ENCODE measurements at places on chromosomes 12 and 14.

DNA sequence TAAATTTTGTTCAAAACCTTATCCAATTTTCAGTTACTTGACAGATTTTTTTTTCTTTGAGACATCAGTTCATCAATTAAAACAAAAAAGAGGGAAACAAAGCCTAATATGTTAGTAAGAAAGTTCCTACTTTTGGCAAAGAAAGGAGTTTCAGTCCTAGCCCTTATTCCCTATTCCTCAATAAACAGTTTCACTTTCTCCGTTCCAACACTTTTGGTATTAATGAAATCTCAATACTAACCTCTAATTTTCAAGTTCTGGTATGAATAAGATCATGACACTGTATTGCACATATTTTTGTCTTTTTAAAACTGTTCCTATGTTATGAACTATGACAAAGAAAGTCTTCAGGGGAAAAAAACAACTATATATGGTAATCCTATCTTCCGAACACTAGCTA lies 48.4 kb downstream of the RPS6KA5 start:
- DNase-seq: no peak

- DNase-seq: no peak
These were observed 116.4 kb downstream of the SLC38A1 start for GRCh38 chr12:46152456-46152855.

DNA sequence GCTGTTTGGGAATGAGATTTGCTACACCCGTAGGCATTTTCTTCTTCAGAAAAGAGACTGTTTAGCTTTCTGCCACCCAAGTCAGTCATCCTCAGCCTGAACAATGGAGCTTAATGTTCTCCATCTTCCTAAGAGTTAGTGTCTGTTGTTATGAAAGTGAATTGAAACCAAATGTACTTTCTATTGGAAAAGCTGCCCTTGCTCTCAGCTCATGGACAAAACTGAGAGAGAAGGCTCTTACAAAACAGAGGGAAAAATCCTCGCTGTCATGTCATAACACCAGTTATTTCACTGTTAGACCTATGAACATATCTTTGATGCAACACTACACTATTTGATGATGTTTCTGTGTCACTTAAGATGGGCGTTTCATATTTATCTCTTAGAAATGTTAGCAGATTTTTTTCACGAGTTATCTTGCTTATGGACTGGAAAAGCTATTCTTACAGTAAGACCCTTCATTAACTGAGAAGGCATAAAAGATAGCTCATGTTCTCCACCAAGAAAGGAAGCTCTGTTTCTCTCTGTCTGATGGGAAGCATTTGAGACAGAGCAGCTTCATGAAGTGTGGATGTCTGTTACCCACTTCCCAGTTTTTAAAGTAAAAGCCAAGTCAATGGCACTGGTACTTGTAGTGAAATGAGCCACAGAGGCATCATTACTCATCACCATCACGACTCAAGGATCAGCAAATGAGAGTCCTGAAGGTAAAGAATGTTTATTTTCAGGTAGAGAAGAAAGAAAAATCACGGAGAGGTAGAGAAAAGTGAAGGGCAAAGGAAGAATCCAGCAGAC lies 483.9 kb downstream of the ZFP36L1 start:
- no peak for DNase-seq

GRCh38 chr12:6215932-6216494 lies 15.8 kb downstream of the CD9 start:
- DNase-seq: no peak

DNA sequence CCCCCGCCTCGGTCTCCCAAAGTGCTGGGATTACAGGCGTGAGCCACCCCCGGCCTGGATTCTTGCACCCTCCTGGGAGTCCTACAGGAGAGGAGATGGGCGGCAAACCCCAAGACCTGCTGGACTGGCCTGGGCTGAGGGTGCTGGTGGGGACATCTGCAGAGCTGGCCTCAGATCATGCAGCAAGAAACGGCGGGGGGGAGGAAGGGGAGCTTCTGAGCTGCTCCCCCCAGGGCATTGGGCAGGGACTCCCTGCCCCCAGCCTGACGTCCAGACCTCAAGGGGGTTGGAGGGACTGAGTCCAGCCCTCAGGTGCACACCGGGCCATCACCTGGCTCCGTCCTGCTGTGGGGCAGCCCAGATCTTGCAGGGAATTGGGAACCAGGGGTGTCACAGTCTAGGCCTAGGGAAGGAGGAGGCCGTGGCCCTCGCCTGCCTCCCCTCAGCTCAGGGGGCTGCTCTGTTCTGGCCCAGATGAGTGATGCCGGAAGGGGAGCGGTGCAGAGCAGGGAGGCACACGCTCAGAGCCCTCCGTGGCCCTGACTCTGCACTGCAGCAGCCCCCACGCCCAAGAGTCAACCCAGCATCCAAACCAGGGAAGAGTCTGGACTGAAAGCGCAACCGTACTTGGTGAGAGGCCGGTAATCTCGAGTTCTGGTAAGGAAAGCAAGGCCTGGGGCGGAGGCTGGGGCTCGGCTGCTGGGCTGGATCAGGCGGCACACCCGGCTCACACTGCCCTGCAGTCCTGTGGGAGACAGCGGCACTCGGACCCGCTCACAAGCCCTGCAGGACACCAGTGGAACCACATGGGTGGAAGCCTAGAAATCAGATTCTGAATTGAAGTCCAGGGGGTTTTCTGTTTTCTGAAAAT lies 8.9 kb upstream of the AMN start:
- no peak for DNase-seq

GRCh38 chr14:50985859-50986331 lies 41.6 kb upstream of the PYGL start:
- no peak for DNase-seq

DNA sequence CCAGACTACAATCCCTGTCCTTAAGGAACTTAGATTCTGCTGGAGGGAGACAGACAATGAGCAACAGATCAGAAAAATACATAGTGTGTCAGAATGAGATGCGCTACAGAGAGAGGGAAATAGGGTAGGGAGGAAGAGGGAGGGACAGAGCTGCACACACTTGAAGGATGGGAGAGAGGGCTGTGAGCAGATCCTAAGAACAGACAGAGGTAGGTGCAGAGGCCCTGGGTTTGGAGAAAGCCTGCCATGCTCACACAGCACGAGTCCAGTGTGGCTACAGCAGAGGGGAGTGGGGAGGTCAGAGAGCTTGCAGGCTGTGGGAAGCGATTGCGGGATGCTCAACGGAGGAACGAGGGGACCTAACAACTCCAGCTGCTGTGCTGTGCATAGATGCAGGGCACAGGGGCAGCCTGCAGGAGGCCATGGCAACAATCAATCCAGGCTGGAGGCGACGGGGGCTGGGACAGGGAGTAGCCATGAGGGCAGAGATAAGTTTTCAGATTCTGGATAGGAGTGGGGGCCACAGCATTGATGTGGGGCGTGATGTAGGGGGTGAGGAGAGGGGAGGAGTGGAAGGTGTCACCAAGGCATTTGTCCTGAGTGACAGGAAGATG lies 20.7 kb downstream of the FAIM2 start:
- DNase-seq: no peak

DNA sequence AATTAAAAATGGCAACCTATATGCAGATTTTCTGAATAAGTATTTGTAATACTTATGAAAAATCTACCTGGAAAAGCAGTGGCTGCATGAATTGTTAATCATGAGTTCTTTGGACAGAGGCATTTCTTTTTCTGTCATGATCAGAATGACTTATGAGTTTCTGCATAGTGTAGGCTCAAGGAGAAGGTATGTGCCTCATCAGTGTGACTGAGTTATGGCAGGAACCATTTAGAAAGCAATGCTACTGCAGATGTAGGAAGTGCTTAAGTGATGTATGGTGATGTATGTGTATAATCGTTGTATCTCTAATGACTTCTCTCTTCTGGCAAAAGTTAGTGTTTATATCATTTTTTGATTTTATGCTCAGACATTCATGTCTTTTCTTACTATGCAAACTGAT lies 816.4 kb upstream of the FBXO33 start:
- no peak for DNase-seq

- no peak for DNase-seq
These were observed 40.9 kb downstream of the DAD1 start for GRCh38 chr14:22547948-22548750.

DNA sequence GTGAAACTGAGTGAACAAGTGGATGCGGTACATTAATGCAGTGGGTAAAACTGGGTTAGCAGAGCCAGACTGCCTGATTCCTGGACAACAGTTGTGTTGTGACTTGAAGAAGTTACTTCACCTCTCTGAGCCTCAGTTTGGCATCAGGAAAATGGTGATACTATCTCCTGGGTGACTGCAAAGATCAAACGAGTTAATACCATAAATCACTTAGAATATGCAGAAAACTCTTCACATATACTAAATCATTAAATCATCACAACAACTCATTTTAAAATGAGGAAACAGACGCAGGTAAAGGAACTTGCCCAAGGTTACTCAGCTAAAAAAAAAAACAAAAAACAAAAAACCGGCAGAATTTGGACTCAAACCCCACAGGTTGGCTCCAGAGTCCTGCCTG lies 811 bp downstream of the MTERF2 start:
- no peak for DNase-seq

DNA sequence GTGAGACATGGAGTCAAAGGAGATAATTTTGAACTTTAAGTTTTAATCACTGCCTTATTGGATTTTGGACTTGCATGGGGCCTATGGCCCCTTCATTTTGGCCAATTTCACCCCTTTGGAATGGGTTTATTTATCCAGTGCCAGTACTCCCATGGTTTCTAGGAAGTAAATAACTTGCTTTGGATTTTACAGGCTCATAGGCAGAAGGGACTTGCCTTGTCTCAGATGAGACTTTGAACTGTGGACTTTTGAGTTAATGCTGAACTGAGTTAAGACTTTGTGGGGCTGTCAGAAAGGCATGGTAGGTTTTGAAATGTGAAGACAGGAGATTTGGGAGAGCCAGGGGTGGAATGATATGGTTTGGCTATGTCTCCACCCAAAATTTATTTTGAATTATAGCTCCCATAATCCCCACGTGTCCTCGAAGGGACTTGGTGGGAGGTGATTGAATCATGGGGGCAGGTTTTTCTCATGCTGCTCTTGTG lies 448.1 kb downstream of the NAV3 start:
- no peak for DNase-seq

DNA sequence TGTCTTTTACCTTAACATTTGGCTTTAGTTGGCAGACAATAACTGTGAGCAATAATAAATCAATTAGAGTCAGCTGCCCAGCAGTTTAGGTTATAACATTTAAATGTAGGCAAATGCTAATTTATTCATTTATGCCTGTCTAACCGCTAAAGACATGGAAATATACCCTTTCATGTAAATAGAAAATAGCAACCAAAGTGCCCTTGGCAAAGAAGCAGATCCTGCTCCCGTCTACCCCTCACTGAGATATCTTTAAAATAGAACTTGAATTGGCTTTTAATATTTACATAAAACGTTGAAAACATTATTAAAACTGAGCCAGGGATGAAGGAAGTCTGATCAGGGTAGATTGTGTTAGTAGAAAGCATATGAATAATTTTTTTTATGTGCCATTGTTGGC lies 67.3 kb downstream of the ATP23 start:
- DNase-seq: no peak

DNA sequence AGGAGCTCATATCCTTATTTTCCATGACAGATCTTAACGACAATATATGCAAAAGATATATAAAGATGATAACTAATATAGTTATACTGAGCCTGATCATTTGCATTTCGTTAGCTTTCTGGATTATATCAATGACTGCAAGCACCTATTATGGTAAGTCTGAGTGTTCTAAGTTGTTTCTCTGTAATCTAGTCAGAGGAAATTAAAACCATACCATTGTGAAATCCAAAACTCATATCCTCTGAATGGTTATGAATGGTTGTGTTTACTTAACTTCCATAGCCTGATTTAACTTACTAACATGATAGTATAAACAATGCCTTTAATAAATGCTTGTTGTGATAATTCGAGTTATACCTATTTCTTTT lies 760 bp downstream of the TMEM19 start:
- no peak for DNase-seq

DNA sequence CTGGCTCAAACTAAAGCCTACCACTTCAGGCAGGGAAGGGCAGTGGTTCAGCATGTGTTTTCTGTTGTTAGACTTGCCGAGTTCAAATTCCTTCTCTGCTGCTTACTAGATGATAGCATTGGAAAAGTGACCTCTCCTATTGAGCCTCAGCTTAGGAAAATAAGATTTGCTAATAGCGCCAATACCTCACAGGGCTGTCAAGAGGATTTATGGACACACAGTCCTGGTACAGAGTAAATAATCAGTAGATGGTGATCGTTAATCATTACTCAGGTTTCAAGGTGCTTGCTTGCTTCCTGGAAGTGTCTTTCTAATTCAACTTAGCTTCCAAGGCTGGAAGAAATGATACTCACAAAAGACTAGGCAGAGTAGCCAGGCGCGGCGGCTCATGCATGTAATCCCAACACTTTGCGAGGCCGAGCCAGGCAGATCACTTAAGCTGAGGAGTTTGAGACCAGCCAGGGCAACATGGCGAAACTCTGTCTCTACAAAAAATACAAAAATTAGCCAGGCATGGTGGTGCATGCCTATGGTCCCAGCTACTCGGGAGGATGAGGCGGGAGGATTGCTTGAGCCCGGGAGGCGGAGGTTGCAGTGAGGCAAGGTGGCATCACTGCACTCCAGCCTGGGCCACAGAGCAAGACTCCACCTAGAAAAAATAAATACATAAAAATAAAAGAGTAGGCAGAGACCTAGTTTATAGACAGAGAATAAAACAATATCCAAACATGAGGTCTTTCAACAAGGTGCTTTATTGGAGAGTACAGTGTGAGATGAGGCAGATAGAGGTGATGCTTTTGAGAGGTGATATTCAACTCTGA lies 6.0 kb downstream of the PLA2G1B start:
- no peak for DNase-seq

DNA sequence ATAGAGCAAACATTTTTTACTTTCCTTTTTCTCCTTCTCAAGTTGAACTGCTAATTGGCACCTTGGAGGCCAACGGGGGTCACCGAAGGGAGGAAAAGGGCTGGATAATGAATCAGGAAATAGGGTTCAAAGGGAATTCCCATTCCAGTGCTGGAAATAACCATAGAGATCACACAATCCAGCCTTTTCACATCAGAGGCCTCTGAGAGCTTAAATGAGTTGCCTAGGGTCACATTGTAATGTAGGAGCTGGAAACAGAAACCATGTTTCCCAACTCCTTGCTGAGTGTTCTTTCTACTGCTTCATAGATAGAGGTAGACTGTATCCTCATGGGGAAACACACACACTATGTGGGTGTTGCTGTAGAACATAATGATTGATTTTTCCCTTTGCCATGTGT lies 60.6 kb upstream of the DDHD1 start:
- no peak for DNase-seq

- no peak for DNase-seq
These were observed 907 bp upstream of the EFS start for GRCh38 chr14:23365732-23366425.

Data from stimulated activated CD4-positive, alpha-beta T cell treated with anti-CD3 and anti-CD28 coated beads, TNF-alpha, amount 100 ng/mL, for 1 hour (primary cell).